ENCODE measurements at places on chromosomes 5 and 9. TPM values are rescaled to one million over a fixed set of nuclear protein-coding genes. Genes with fewer than 3 reads are reported as not detected.

The HEMGN gene
- total RNA-seq = 3.4 TPM

The C5orf58 gene
- total RNA-seq = not detected

The TLE1 gene
- 1.8 TPM for total RNA-seq

The OTP gene
- not detected for total RNA-seq

The QRFP gene
- not detected for total RNA-seq

The KCNIP1 gene
- total RNA-seq = not detected

The ACER2 gene
- 5.5 TPM for total RNA-seq

The ACOT12 gene
- not detected for total RNA-seq

The SMIM33 gene
- not detected for total RNA-seq

Data from naive thymus-derived CD8-positive, alpha-beta T cell (primary cell).